NCI-H1417 treated with DMSO at 0.1 percent for 48 hours (cell line): ENCODE measurements at places on chromosomes 4 and X.

GRCh38 chrX:143429811-143430210 lies 87.5 kb downstream of the SPANXN3 start:
- no peak for DNase-seq

DNA sequence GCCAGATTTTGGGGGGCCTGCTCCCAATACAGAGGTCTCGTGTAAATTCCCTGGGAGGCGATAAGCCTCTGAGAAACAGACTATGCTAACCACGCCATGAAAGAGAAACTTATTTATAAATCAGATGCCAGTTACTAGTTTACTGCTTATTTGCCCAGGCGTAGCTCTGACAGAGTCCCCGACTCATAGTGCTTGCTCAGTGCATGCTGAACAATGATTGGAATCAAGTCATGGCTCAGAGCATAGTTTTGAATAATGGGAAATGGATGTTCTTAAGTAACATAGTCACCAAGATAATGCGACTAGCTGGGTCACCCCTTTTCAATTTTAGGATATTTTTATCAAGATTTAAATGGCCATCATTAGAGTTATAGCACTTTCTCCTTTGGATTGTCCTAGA lies 39.9 kb downstream of the HTT start:
- DNase-seq, result no peak

GRCh38 chr4:71595576-71596108 lies 188.2 kb downstream of the GC start:
- DNase-seq, result no peak

DNA sequence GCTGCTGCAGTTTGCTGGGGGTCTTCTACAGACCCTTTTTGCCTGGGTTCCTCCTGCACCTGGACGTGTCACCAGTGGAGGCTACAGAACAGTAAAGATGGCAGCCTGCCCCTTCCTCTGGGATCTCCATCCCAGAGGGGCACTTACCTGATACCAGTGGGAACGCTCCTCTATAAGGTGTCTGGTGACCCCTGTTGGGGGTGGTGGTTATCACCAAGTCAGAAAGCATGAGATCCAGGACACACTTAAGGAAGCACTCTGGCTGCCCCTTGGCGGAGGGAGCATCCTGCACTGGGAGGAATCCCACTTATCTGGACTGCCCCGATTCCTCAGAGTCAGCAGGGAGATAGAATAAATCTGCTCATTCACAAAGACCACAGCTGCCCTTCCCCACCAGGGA lies 218.9 kb upstream of the GALNTL6 start:
- DNase-seq, result no peak

GRCh38 chr4:109390115-109390768 lies 43.4 kb upstream of the SEC24B start:
- DNase-seq, result no peak

GRCh38 chrX:66021765-66022631 lies 17.9 kb downstream of the VSIG4 start:
- DNase-seq, result no peak

- DNase-seq, result no peak
Measured at GRCh38 chrX:106912864-106913263, 7.3 kb upstream of the CLDN2 start.

DNA sequence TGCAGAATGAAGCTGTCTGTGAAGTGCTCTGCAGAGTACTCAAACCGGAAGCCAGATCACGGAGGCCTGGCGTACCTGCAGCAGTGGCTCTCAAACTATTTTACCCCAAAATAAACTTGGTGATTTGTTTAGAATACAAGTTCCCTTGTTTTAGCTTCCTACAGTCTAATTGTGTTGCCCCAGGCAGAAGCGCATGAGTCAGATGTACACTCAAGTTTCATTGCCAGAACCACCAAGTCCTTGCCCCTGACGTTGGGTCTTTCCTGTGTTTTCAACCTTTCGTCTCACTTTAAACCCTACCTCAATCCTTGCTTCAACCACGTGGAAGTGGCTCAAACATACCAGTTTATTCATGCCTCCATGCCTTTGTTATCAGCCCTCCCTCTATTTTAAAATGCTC lies 66.2 kb upstream of the SLC7A11 start:
- no peak for DNase-seq

GRCh38 chr4:82889287-82889686 lies 1.7 kb downstream of the SEC31A start:
- DNase-seq, result no peak

GRCh38 chr4:105060628-105061027 lies 86.0 kb upstream of the TET2 start:
- no peak for DNase-seq

- no peak for DNase-seq
Measured at GRCh38 chrX:49029876-49030275, 13.3 kb downstream of the TFE3 start.

GRCh38 chrX:44908153-44908552 lies 35.2 kb downstream of the KDM6A start:
- DNase-seq, result no peak

GRCh38 chrX:121479406-121479805 lies 432.0 kb downstream of the GLUD2 start:
- DNase-seq, result no peak

DNA sequence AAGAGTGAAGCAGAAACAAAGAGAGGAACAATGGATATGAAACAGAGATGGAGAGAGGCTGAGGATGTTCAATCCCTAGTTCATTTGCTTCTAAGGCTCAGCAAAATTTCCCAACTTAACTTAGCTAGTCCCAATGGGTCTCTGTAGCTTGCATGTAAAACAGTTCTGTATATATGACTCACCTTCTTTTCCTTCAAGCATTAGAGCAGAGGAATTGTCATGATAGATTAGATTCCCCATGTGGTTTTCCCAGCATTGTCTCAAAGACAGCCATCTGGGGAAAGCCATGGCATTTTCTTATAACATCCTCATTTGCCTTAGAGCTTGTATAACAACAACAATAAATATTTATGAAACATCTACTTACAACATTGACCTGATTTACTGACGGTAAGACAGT lies 93.9 kb upstream of the GATB start:
- DNase-seq, result no peak

DNA sequence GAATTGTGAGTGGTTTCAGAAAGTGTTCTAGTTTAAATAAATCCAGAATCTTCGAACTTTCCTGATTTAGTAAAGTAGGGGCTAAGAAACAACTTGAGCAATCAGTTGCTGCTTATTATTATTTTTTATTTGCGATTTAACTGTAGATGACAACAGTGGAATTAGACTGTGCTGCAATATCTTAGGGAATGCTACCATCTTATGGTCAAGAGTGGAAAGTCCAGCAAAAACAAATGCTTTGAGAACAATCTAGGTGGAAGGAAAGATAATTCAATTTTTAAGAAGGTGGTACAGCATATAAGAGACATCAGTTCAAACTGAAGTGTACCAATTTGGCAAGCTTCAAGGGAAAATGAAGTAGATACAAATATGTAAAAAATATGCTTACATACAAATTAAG lies 73.3 kb downstream of the CYLC1 start:
- no peak for DNase-seq

DNA sequence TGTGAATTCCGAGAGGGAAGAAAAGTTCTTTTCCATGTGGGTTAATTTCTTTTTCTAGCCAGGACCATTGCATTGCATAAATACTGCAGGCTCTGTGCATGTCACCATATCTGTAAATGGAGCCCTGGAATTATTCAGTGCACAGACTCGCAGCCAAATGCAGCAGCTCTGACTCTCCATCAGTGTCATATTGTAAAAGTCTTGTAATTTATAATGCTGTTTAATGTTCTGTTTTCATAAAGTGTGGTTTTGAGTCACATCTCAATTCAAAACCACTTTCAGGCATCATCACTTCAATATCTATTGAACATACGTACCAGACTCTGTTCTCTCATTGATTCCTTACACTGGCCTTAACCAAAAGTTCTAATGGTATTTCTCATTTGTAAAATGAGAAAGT lies 193.9 kb upstream of the RPL34 start:
- DNase-seq, result no peak

DNA sequence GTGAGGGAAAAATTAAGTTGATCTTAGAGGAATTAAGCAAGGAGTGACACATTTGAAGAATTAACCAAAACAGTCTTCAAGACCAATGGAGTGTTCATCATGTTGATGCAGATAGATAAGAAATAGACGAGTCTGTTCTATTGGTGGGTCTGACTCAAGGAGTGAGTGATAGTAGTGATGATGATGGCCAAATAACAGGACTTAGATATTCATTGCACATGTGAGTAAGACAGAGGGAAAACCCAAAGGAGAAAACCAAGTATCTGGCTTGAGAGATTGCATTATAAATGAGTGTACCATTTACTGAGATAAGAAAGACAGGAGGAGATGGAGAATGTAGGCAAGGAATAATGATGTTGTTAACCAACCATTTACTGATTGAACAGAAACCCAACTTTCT lies 321.3 kb downstream of the ADGRL3 start:
- no peak for DNase-seq

DNA sequence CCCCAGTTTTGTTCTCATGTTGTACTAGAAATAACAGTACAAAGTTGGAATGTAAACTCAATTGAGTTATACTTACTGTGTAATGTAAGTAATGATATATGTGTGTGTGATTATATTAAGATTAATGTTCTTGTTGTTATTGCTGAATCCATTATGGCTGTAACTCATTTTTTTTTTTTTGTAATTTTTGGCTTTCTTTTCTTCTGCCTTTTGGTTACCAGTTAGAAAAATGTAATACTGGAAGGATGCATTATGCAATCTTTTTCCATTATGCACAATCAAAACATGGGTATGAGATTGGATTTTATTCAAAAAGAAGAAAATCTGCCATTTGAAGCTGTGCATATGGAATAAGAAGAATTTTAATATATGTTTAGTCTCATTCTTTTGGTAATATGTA lies 34.0 kb downstream of the BANK1 start:
- no peak for DNase-seq

- DNase-seq, result no peak
Measured at GRCh38 chr4:3724319-3725231, 41.6 kb upstream of the ADRA2C start.

- no peak for DNase-seq
Measured at GRCh38 chrX:916230-916599, 285.6 kb downstream of the SHOX start.

DNA sequence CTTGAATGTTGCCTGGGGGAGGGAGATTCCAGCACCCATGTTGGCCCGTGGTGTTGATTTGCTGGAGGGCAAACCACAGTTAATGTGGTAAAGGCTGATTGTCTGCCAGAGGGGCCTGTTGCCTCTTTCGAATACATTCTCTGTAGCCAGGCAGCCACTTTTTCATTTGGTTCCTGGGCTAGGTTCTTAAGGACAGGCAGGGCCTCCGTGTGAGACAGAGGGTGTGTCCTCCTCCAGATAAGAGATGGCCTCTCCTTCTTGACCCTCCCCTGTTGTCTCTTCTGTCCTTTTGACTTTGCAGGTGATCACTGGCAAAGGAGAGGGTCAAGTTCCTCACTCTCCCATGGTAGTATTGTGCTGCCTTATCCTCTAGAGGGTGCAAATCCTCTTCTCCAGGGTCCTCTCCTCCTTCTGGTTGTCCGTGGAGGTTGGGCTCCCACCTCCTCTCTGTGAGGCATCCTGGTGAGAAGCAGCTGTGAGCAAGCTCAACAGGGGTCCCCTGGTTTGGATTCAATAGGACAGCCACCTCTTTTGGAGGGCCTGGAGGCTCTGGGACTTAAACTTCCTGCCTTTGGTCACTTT lies 44.9 kb downstream of the ZNF182 start:
- no peak for DNase-seq

DNA sequence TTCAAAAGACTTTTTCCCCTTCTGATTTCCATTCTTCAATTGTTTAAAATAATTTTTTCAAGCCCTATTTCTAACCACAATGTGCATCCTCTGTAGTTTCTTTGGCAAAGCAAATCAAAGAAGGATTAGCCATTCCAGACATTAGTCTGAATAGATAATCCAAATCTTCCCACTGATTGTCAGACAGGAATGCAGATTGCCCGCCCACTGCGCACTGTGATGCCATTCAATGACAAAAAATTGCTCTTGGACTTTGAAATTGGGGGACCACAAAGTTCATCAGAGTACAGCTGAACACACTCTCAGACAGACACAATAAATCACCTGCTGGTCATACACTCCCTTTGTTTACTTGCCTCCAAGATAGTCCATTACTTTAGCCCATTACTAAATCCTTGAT lies 216.5 kb upstream of the DKK2 start:
- no peak for DNase-seq

DNA sequence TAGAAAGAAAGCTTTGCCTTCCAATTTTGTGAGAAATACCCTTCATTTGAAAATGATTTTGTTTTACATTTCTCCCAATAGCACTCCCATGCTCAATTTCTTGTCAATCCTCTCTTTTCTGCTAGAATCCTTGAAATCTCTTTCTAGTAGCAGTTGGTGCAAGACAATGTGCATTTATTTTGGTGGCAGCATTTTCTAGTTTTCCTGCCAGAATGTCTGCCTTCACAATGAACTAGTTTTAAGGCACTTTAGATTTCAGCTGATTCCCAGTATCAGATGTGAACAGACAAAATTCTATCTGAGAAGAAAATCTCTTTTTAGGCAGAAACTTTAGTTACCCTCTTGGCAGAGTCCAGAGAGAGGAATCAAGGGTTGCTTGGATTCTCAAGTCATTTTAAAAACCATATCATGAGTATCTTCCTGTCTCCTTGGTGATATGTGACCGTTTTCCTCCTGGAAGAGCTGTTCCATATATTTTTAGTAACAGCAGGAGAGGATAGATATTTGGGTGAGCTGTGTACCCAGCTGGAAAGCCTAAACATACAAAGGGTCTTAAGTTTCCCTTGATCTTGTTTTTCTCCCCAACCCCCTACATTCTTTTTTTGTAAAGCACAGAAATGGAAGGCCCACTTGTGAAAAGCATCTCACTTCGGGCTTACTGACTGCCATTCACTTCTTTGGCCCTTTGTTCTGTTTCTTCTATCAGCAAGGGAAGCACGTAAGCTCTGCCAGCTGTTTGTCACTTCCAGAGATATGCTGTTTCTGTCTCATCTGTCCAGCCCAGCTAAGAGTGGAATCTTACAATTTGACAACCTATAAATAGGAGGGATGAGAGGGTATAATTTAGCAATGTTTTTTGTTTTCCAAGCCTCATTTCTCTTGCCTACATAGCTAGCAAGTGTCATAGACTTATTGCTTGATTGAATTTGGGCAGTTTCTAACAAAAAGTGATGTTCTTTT lies 38.7 kb downstream of the TSPAN7 start:
- no peak for DNase-seq

GRCh38 chrX:112832481-112833095 lies 8.0 kb downstream of the AMOT start:
- no peak for DNase-seq
